ENCODE measurements at places on chromosomes 1 and 21. TPM values are rescaled to one million over a fixed set of nuclear protein-coding genes. Genes with fewer than 3 reads are reported as not detected.

The HUNK gene
- polyA plus RNA-seq, result 1.6 TPM

The GBP7 gene
- polyA plus RNA-seq, result not detected

The OR13G1 gene
- polyA plus RNA-seq, result not detected

The PRAMEF10 gene
- polyA plus RNA-seq, result not detected

The CHODL gene
- 0.95 TPM for polyA plus RNA-seq

The MAEL gene
- polyA plus RNA-seq, result 0.66 TPM

The UTS2 gene
- not detected for polyA plus RNA-seq

Data from GM23338 (cell line).